ENCODE measurements at places on chromosomes 5 and 9.

DNA sequence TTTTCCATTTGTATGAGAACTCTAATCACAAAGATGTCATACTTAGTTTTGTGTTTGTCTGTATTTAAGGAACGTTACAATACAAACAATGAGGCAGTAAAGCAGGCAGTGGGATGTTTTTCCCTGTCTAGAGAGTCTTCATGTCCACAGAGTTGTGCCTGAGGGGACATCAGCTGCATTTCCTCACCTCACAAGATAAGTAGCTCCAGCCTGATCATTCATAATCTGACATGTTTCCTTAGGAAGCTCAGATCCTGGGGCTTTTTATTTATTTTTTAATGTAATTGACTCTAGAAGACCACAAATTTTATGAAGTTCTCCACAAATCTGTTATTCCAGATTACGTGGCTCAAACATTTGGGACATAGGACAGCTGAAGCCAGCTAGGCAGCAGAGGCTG is 78.5 kb downstream of the SPTLC1 start:
- DNase-seq = no peak

GRCh38 chr5:134777366-134777765 is 18.8 kb downstream of the DDX46 start:
- no peak for DNase-seq

DNA sequence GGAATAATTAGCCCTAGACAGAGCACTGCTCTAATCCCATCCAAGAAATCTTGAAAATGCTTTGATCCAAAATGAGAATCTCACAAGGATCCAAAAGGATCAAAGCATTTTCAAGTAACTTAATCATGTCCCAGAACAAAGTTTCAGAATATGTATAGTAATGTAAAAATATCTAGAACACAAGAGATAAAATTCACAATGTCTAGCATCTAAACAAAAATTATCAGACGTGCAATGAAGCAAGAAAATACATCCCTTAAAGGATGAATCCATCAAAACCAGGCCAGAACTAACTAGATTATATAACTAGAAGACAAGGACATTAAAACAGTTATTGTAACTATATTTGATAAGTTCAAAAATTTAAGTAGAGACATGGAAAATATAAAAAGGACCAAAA is 69.3 kb downstream of the INIP start:
- no peak for DNase-seq

- no peak for DNase-seq
Observed at GRCh38 chr5:105931881-105932421, 1738.8 kb downstream of the EFNA5 start.

- DNase-seq = no peak
Observed at GRCh38 chr5:137142764-137143605, 356.1 kb downstream of the SPOCK1 start.

DNA sequence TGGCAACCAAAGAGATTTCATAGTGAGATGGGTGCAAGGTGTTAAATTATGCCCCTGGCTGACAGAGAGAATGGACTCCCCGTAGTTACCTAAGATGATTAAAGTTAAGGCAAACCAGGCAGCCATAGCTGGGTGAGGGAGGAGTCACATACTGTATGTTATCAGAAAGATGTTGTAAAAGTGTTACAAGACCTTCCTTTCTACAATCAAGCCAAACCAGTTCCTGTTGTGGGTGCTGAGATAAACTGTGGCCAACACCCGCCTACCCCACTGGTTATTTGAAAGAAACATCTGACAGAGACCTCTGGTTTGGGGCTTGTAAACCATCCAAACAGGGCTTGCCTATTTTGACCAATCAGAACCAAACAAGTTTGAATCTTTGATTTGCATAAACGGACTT is 684.7 kb upstream of the NUDT12 start:
- no peak for DNase-seq

DNA sequence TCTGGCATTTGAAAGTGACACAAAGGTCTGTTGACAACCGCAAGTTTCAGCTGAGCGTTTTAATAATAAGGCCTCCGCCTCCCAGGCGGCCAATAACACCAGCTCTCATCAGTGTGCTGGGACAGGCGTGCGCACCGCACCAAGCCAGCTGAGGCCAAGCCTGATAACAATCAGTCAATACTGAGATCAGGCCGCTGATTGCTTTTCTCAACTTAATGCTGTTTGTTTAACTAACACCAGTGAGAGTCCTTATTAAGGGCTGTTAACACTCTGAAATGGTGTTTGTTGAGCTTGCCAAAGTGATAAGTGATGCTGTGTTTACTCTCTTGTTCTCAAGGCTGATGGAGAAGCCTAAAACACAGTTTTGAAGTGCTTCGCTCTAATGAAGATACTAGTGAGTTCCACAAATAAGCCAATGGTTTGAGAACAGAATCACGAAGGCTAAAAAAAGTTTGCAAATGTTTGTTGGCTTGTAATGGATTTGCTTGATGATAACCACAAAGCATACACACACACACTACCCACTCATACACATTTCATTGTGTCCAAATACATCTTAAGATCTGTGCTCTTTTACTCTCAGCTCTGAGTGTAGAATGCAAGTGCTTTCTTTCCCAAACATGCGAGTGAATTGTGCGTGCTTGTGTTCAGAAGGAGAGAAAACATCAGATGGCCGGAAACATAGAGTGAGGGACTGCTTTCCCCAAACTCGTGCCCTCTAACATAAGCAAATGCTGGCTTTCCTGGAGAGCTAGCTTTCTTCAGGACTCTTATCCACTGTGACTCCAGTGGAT is 330.4 kb upstream of the KLF4 start:
- no peak for DNase-seq

- DNase-seq = no peak
Observed at GRCh38 chr5:124990723-124991122, 244.3 kb upstream of the ZNF608 start.

DNA sequence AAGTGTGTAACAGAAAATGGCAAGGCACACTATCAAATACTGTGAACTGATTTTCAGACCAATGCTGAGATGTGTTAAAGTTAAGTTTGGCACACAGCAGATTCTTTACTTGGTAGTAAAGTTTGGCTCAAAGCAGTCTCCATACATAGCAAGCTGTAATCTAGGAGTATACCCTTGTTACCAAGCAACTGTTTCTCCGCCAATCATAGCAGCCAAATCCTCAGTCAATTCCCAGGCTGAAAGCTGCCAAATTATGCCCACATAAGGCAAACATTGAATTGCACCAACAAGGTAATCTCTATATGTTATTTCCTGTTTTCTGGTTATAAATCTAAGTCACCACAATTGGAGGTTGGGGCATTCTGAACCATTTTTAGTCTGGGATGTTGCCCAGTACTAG is 345.7 kb downstream of the DEPDC1B start:
- no peak for DNase-seq

GRCh38 chr5:177509991-177510566 is 453 bp upstream of the DOK3 start:
- DNase-seq = no peak

- DNase-seq = no peak
Observed at GRCh38 chr5:107320846-107321245, 349.9 kb downstream of the EFNA5 start.

- DNase-seq = no peak
Observed at GRCh38 chr9:13426606-13427005, 147.1 kb upstream of the MPDZ start.

DNA sequence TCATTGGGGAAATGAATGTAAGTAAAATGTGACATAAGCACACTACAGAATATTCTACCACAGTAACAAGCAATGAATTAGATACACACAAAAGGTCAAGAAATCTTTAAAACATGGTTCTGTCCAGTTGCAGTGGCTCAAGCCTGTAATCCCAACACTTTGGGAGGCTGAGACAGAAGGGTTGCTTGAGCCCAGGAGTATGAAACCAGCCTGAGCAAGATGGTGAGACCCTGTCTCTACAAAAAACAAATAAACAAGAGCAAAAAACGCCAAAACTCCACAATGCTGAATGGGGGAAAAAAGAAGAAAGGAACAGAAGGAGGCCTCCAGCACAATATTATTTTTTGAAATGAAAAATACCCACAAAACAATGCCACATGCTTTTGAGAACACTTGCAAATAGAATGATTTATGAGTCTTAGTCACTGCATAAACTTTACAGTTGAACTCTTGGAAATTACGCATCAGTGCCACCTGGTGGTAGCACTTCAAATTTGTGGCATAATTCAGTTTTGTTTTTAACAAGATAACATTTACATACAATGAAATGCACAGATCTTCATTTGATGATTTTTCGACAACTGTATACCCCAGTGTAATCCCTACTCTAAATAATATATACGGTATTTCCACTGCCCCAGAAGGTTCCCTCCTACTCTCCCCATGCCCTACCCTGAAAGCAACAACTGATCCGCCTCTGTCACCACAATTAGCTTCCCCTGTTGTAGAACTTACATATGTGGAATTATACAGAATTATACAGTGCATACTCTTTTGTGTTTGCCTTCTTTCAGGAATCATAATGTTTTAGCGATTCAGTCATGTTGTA is 14.4 kb upstream of the SPINK4 start:
- peak; percentile 79 for DNase-seq

DNA sequence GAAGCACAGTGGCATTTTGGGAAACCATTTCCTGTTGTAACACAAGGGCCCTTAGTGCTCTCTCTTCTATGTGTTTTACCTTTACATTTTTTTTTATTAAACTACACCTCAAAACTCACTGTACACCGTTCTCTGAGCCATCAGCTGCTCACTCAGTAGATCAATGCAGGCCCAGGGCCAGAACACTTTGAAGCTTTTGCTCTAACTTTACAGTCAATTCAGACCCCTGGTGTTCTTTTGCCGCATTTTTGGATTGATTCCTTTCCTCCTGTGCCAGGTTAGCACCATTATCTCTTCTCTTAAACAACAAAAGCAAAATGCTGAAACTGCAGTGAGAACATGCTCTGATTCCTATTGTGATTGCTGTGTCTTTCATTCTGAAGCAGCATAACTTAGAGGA is 269.8 kb upstream of the RGMB start:
- no peak for DNase-seq

DNA sequence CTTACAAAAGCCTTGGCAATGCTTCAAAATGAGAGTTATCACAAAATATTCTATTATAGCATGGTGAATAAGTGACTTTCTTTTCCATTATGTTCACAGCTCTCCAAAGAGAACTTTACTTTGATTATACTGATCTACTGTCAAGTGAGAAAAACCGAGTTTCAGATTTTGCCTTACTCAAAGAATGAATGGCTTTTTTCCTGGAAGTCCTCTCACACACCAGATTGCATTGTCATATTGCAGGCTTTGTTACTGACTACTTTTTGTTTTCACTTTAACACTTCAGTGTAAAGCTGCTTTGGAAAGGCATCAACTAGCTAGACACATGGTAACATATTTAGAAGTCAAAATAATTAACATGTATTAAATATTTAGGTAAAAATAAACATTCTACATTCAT is 765.2 kb upstream of the NUDT12 start:
- DNase-seq = no peak

GRCh38 chr9:97808972-97809371 is 44.1 kb upstream of the FOXE1 start:
- no peak for DNase-seq

DNA sequence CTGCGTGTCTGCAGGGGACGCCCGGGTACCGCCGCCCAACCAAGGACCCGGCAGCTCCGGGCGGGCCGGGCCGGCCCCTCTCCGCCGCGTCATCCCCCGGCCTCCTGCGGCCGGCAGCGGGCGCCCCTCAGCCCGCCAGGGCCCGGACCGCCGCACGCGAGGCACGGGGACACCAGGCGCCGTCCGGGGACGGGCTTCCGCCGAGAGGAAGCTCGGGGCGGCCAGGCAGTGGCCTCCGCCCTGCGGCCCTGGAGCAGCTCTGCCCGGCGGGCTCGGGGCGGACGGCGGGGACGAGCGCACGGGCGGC is 373 bp downstream of the FBXW5 start:
- no peak for DNase-seq

DNA sequence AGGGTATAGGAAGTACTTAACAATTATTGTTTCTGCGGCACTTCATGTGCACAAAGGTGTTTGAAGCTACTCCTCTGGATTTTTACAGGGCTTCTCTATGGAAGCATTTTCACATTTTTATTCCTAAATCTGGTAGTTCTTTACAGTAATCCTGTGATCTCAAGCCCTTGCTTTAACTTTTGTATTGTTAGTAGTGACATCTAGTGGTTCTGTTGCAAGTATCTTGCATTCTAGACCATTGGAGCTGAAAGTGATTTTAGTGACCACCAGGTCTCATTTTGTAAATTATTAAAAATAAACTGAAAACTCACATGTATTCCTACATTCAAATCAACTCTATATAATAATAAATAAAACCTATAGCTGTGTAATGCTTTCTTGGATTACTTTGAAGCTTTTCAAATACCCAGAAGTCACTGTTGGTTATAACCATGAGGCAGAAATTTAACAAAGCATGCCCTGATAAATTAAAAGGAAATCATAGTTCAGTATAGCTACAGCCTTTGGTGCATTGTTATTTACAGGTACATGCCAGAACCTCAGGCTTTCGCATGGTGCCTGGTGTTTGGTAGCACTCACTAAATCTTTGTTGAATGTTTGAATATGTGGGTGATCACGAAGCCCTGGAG is 18.9 kb downstream of the RPS23 start:
- DNase-seq = no peak

DNA sequence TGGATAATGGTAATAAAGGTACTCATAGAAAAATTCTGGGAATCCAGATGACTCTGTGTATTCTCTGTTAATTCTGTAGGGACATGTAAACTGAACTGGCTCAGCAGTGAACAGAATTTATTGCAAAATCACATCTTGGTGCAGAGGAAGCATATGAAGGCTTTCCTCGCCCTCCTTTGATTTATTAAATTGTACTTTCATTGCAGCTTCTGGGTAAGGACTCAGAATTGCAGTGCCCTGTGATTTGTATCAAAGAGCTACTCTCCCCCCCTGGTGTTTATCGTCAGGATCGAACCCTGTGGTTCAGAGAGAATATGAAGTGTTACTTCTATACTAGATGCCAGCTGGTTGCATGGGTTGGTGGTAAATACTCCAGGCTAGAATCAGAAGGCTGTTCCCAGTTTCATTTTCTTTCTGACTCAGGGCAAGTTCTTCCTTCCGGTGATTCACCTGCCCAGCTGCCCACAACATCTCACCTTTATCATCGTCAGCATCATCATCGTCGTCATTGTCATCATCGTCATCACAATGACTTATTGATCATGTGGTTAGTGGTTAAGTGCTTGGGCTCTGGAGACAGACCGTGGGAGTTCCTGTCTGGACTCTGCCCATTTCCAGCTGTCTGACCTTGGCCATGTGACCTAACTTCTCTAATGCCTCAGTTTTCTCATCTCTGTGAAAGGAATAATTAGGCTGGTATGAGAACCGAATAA is 238.8 kb downstream of the ARHGAP26 start:
- peak; percentile 94 for DNase-seq

DNA sequence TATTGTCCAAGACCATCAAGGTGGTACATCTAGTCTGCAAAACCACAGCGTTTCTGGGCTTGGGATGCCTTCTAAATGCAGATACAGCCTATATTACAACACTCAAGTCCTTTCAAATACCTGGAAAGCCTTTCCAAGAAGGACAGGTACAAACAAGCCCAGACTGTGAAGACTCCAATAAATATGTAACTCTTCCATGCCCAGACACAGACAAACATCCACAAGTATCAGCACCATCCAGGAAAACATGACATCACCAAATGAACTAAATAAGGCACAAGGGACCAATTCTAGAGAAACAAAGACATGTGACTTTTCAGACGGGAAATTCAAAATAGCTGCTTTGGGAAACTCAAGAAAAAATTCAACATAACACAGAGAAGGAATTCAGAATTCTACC is 152.7 kb upstream of the POC5 start:
- no peak for DNase-seq

GRCh38 chr9:133693703-133694529 is 44.2 kb downstream of the SARDH start:
- DNase-seq = no peak

Data from activated CD4-positive, alpha-beta T cell treated with anti-CD3 and anti-CD28 coated beads, Interleukin-2, Interleukin-6, amounts not matched to agents 100 ng/mL and 50 ng/mL, durations not matched to agents 16 hours and 8 hours (primary cell).